ENCODE measurements at places on chromosomes 16 and 17.

DNA sequence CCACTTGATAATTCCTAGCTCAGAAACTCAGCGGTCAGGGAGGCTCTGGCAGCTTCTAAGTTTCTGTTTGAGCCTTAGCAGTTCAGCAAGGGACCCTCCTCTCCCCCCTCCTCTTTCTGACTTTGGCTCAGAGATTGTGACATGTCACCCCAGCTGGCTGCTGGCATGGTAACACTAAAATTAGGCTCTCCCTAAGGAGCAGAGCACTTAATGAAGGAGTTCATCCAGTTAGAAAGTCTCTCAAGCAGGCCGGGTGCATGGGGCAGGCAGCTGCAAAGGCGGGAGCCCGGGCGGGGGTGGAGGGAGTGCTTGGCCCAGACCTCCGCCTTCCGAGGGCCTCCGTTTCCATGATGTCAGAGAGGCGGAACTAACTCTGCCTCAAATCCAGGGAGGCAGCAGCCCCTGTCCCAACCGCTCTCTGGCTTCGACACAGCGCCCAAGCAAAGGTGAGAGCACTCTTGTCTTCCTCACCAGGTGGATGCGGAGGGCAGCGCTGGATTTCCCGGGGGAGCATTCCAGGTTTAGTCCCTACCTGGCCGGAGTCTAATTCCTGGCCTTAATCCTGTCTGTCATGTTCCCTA lies 128.0 kb upstream of the PLCG2 start:
- no peak for DNase-seq

- DNase-seq = no peak
Measured at GRCh38 chr17:63178530-63178929, 212.5 kb downstream of the TANC2 start.

- no peak for DNase-seq
Measured at GRCh38 chr16:1691276-1691675, 13.2 kb downstream of the JPT2 start.

DNA sequence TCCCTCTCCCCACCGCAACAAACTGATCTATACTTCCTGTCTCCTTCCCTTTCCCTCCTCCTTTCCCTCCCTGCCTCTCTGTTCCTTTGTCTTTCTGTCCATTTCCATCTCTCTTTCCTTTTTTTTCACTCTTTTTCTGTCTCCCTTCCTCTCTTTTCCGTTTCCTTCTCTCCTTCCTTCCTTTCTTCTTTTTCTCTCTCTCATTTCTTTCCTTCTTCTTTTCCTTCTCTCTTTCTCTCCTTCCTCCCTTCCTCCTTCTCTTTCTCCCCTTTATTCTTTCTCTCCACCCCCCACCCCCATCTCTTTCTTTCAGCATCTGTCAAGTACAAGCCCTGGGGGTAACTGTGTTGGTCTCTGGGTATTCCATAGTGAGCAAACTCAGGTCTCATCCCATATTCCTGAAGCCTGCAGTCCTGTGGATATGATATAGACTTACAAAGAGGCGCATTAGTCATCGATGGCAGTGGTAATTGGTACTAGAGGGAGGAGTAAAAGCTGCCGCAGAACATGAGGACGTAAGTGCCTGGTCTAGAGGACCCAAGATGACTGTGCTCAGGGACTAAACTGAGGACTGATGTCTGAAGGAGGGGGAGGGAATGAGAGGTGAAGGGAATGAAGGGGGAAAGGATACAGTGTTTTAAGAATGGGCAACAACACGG lies 50.4 kb downstream of the VAT1L start:
- DNase-seq = no peak

DNA sequence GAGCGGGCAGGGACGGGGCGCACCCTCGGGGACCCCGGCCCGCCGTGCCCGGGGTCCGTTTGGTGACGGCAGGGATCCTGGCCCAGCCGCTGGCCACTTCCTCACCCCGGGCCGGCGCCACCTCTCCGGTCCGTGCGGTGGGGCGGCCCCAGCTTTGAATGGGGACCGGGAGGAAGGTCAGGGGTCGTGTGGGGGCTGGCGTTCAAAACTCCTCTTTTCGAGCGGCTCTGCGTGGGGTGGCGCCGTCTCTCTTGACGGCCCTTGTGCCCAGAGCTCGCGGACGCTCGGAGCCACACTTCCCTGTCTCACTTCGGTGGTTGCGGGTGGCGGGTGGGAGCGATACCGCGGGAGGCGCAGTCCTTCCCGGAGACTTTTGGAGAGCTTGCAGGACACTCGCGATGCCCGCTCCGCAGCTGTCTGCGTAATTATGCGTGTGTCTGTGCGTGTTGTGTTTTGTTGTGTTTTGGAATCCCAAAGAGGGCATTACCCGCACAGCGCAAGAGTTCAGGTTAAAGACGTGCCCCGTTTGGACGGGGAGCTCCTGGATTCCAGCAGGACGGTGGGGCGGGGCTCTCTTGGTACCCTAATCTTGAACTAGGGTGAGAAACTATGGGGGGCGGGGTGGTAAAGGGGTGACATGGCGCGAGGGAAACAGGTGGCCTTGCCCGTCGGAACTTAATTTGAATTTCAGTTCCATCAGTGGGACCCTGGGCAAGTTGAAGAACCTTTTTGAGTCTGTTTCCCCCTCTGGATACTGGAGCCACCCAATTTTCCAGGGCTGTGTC lies 637 bp downstream of the PLCG2 start:
- no peak for DNase-seq

GRCh38 chr17:61467416-61468262 lies 15.4 kb downstream of the TBX4 start:
- DNase-seq = no peak

GRCh38 chr16:31010585-31011325 lies at the start of gene STX1B:
Gene STX1B (minus strand): TSS chr16:31010638. CDS start chr16:31010396, 242 bp downstream.
- peak; percentile 35 for DNase-seq

GRCh38 chr16:12723681-12724080 lies 80.0 kb downstream of the CPPED1 start:
- DNase-seq = no peak
